DMS53 (cell line): ENCODE measurements at places on chromosomes 12 and 14.
A peak's percentile ranks its signal among the peaks of the same experiment; 100 is the strongest.

DNA sequence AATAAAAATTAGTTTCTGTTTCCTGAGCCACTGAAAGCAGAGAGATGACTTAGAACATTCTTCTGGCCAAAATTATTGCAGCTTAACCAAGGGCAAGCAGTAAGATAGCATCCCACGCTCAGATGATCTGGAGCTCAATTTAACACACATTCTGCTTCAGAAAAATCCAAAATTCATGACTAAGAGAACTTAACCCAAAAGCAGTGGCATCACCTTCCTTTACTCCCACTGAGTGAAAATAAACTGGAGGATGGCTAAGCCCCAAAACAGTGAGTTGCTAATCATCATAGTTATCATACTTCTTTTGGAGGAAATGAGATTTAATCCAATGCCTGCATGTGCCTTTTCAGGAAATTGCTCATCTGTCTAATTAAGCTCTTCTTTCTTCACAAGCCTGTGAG, 195.4 kb downstream of the DUSP6 start:
- no peak for DNase-seq

DNA sequence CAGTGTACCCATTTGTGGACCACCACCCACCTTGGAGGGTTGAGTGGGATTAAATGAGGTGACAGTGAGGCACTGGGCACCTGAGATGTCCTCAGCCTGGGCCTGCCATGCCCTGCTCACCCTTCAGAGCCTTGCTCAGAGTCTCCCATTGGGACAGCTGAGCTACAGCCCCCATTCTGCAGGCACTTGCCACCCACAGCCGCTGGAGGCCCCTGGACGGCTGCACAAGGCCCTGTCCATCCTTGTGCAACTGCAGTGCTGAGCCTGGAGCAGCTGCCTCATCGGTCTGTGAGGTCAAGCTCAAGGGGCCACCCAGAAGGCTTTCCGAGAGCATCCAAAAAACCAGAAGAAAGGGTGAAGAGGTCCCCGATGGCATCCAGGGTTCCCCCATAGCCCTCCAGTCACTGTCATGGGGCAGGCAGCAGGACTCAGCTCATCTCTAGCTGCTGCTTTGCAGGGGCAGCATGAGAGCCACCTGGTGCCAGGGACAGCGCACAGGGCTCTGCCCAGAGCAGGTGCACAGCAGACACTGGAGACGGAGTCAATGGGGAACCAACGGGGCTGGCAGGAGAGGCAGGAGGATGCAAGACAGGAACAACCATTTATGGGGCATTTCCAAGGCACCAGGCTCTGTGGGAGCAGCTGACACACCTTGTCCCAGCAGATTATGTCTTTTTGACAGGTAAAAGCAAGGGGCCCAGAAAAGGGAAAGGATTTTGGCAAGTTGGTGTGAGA, 84.6 kb downstream of the ARL6IP4 start:
- DNase-seq = peak; percentile 73

- peak; percentile 42 for DNase-seq
These were observed 350.1 kb downstream of the NELL2 start for GRCh38 chr12:44525806-44526654.

DNA sequence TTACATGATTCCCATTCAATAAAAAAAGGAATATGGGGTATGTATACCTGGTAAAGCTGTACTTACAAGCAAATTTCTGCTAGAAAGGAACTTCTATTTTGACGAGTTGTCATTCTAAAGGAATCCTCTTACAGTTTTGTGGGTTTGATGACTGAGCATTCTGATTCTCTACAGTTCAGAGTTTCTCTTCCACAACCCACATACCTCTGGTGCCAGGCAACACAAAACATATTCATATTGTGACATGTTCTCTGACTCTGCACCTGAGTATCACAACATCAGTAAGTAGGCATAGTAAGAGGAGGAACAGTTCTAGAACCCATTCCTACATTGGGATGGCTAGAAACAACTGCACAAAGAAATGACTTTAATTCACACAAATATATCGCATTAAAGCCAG, 636.6 kb downstream of the MED13L start:
- no peak for DNase-seq
